ENCODE measurements at places on chromosomes 4 and X. TPM values are rescaled to one million over a fixed set of nuclear protein-coding genes. Genes with fewer than 3 reads are reported as not detected.
A peak's percentile ranks its signal among the peaks of the same experiment; 100 is the strongest.

Gene MGARP
- 0.13 TPM for polyA plus RNA-seq

Gene PRDM8
- polyA plus RNA-seq = 0.09 TPM

Gene MAGED4
- polyA plus RNA-seq = 32.1 TPM

Gene LRAT
- 0.11 TPM for polyA plus RNA-seq

Gene NPNT
- polyA plus RNA-seq = 0.64 TPM

Gene CPZ
- polyA plus RNA-seq = 0.61 TPM

Gene TBX22
- polyA plus RNA-seq = not detected

Gene PGM2
- 14.6 TPM for polyA plus RNA-seq

Gene ADGRG2
- polyA plus RNA-seq = not detected

Gene GABRE
- polyA plus RNA-seq = 63.7 TPM

Gene RS1
- not detected for polyA plus RNA-seq

Gene OTUD6A
- polyA plus RNA-seq = not detected

Gene DGKK
- polyA plus RNA-seq = 6.2 TPM

Gene DCX
- polyA plus RNA-seq = not detected

DNA sequence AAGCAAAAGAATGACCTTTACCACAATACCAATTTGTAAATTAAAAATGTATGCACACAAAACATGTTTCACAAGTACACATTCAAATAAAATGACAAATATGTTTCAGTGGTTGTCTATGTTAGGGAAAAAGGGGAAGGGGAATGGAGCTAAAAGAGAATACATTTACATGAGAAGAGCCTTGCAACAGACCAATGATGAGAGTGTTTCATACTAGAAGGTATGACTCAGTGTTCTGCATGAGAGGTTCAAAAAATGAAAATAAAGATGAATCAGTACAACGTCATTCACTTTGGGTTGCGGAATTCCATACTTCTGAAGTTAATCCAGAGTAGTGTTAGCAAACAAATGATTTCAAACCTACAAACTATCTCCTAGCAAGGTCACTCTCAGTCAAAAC is 51.7 kb downstream of the RPGR start:
- no peaks in the 10 kb centered on the region for H3K36me3 ChIP-seq
- peak; percentile 51 for DNase-seq
- H3K4me3 ChIP-seq = no peak overlapping the region
- H3K27me3 ChIP-seq = no peaks in the 10 kb centered on the region
- no peak overlapping the region for H3K27ac ChIP-seq
- peaks cover 37% of the 10 kb centered on the region for H3K4me1 ChIP-seq

DNA sequence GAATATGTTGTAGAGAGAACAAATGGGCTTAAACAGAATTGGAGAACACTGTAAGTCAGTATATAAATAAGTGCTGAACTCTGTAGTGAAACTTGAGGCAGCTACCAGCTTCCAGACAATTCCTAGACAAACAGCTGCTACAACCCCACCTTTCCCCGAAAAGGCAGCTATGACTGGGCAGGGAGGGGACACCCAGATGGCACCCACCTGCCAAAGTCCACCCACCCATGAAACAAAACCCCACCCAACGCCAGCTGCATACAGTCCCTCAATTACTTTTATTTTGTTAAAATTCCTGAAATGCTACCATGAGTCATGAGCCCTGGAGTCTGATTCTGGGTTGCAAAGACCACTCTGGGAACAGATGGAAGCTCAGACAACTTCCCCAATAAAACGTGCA is 24.4 kb downstream of the RELL1 start:
- H3K4me3 ChIP-seq = no peak overlapping the region
- peaks cover 92% of the 10 kb centered on the region for H3K4me1 ChIP-seq
- no peaks in the 10 kb centered on the region for H3K27me3 ChIP-seq
- H3K36me3 ChIP-seq = peaks cover 3% of the 10 kb centered on the region
- H3K27ac ChIP-seq = peak overlapping the region; percentile 83

GRCh38 chr4:158964114-158964727 is 138.7 kb upstream of the RAPGEF2 start:
- no peaks in the 10 kb centered on the region for H3K27me3 ChIP-seq
- no peaks in the 10 kb centered on the region for H3K4me1 ChIP-seq
- no peaks in the 10 kb centered on the region for H3K36me3 ChIP-seq
- no peak overlapping the region for H3K27ac ChIP-seq
- no peak overlapping the region for H3K4me3 ChIP-seq

DNA sequence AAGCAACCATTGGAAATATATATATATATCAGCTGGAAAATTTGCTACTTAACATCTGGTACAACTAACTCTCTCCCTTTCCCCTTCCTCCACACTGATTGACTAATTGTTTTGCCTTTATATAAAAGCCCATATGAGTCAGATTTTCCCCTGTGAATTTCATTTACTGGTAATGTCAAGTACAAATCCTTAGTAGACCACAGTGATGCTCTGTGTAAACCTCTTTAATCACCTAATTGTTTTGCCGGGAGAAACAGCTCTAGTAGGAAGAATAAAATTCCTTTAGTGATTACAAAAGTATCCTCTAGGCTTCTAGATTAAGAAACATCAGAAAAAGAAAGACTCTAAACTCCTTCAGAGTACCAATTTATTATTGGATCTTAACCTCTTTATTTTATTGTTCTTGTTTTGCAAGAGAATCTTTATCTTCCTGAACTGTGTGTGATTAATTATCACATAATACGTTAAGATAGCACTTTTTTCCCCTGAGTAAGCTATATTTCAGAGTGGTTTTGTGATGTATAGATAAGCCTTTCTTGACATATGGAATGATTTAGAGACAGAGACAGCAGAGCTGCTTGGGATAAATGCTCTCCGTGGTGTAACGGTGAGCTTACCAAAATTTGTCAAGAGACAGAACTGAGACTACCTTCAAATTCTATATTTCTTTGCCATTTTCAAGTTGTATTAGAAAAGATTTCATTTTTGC is 1606.4 kb upstream of the TENM3 start:
- no peak overlapping the region for H3K27ac ChIP-seq
- H3K36me3 ChIP-seq = no peaks in the 10 kb centered on the region
- H3K4me3 ChIP-seq = no peak overlapping the region
- DNase-seq = no peak

- DNase-seq = no peak
- H3K27me3 ChIP-seq = peaks cover 11% of the 10 kb centered on the region
- 0 out of 3 replicates have a peak, but pooled peaks cover 6% of the 10 kb centered on the region for H3K36me3 ChIP-seq
- peaks cover 31% of the 10 kb centered on the region for H3K4me1 ChIP-seq
- H3K27ac ChIP-seq = peak overlapping the region; percentile 66
- H3K4me3 ChIP-seq = peak overlapping the region; percentile 85
Observed at GRCh38 chr4:2261110-2261852, 628 bp downstream of the MXD4 start.

DNA sequence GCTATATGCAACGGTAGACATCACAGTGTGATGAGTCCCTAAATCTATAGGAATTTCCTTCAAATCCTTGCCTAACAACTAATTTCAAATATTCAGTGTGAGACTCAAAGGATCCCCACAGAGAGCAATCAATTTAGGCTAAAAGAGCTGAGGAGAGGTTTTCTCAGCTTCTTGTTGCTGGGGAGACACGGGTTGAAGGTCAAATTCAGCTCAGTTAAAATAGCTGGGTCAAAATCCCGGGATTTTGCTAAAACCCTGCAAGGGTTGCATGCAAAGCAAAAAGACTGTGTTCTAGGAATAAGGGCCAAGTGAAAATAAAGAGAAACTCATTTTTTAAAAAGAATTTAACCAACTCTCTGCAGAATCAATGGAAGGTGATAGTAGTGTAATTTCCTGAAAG is 1073.4 kb downstream of the NLGN4X start:
- no peaks in the 10 kb centered on the region for H3K4me1 ChIP-seq
- H3K27me3 ChIP-seq = no peaks in the 10 kb centered on the region
- no peaks in the 10 kb centered on the region for H3K36me3 ChIP-seq
- no peak for DNase-seq

GRCh38 chrX:95629737-95630136 is 1054.9 kb upstream of the DIAPH2 start:
- no peaks in the 10 kb centered on the region for H3K36me3 ChIP-seq
- no peak overlapping the region for H3K4me3 ChIP-seq

DNA sequence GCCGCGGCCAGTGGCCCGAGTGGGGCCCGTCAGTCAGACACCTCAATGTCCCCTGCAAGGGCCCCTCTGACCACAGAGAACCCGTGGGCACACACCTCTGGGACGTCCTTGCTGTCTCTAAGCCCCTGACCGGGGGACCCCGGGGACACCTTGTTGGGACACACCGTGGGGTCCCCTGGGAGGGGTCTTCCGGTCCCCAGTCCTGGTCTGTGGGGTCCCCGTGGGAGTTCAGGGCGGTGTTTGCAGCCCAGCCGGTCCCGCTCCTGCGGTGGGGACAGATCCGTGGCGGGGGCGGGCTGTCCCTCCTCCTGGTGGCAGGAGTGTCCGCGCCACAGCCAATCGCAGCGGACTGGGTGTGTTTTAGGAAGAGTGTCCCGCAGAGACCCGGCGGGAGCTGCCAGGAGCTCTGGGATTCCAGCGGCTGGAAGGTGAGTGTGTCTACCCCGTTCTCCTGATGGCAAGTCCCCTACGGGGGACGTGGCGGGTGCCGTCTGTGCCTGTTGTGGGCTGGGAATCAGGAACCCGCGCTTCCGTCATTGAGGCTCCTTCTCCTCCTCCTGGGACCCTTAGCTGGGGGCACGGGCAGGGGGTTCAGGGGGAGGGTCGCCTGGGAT is 5.1 kb upstream of the PLCXD1 start:
- H3K27ac ChIP-seq = peak overlapping the region; percentile 88
- no peaks in the 10 kb centered on the region for H3K27me3 ChIP-seq
- H3K4me1 ChIP-seq = peaks cover 24% of the 10 kb centered on the region
- H3K4me3 ChIP-seq = peak overlapping the region; percentile 91
- peak; percentile 73 for DNase-seq
- H3K36me3 ChIP-seq = no peaks in the 10 kb centered on the region

GRCh38 chrX:97471071-97471470 is 587.4 kb downstream of the RPA4 start:
- H3K27ac ChIP-seq = no peak overlapping the region
- H3K27me3 ChIP-seq = no peaks in the 10 kb centered on the region
- no peaks in the 10 kb centered on the region for H3K36me3 ChIP-seq
- H3K4me3 ChIP-seq = no peak overlapping the region
- no peak for DNase-seq

- no peaks in the 10 kb centered on the region for H3K36me3 ChIP-seq
- H3K27me3 ChIP-seq = no peaks in the 10 kb centered on the region
- no peak overlapping the region for H3K27ac ChIP-seq
- H3K4me1 ChIP-seq = no peaks in the 10 kb centered on the region
Observed at GRCh38 chrX:86121916-86122315, 26.3 kb upstream of the DACH2 start.

DNA sequence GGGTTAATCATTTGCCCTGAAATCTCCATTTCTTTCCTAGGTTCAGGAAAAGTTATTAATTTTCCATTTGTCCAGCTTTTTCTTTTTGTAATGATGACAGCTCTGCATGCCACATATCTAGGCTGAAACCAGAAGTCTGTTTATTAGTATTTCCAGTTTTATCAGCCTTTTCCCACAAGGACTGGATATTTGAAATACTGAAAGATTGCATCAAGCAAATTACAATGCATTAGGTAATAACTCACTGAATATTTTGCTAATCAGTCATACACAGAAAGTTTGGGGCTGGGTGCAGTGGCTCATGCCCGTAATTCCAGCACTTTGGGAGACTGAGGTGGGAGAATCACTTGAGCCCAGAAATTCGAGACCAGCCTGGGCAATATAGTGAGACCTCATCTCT is 21.5 kb downstream of the SLC9A7 start:
- no peaks in the 10 kb centered on the region for H3K36me3 ChIP-seq
- DNase-seq = no peak
- no peak overlapping the region for H3K27ac ChIP-seq

GRCh38 chrX:24464498-24464835 is 619 bp upstream of the PDK3 start:
- H3K4me1 ChIP-seq = peaks cover 27% of the 10 kb centered on the region
- H3K36me3 ChIP-seq = no peaks in the 10 kb centered on the region
- H3K27me3 ChIP-seq = no peaks in the 10 kb centered on the region
- DNase-seq = no peak
- H3K4me3 ChIP-seq = peak overlapping the region; percentile 80

DNA sequence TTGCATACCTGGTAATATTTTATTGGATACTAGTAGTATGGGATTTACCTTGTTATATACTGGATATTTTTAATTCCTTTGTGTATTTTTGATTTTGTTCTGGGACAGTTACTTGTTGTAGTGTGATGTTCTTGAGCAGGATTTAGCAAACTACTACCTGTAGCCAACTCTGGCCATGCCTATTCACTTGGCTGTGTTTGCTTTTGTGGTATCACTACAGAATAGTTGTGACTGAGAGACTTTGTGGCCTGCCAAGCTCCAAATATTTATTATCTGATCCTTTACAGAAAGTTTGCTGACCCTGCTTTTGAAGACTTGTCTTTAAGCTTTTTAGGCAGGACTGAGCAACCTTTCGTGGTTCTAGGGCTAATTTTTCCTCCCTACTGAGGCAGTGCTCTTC is 17.8 kb downstream of the ZCCHC4 start:
- no peak overlapping the region for H3K27ac ChIP-seq
- peaks cover 10% of the 10 kb centered on the region for H3K36me3 ChIP-seq
- no peak for DNase-seq

DNA sequence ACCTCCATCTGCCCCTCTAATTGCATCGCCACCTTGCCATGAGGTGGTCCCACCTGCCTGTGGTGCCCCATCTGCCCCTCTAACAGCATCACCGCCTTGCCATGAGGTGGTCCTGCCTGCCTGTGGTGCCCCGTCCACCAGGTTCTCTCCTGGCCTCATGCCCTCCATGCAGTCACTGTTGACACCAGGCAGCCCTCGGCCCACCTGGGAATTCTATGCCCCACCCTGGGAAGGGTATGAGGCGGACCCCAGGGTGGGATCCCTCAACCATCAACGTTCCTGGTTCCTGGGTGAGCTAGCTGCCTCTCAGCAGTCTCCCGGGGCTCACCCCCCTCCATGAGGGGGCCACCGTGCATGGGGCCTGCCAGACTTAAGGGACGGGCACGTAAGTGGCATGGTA is 38.9 kb downstream of the ACOX3 start:
- H3K36me3 ChIP-seq = peaks cover 2% of the 10 kb centered on the region
- H3K27ac ChIP-seq = no peak overlapping the region
- no peaks in the 10 kb centered on the region for H3K27me3 ChIP-seq
- H3K4me1 ChIP-seq = no peaks in the 10 kb centered on the region
- H3K4me3 ChIP-seq = no peak overlapping the region

- DNase-seq = no peak
- no peak overlapping the region for H3K4me3 ChIP-seq
- no peak overlapping the region for H3K27ac ChIP-seq
- H3K36me3 ChIP-seq = peaks cover 1% of the 10 kb centered on the region
Observed at GRCh38 chr4:39975488-39976089, 2.1 kb downstream of the PDS5A start.

GRCh38 chr4:190017357-190018200 is 9.5 kb downstream of the FRG2 start:
- H3K4me1 ChIP-seq = no peaks in the 10 kb centered on the region
- no peak overlapping the region for H3K27ac ChIP-seq
- no peaks in the 10 kb centered on the region for H3K36me3 ChIP-seq
- no peak for DNase-seq
- no peak overlapping the region for H3K4me3 ChIP-seq
- peaks cover 26% of the 10 kb centered on the region for H3K27me3 ChIP-seq

DNA sequence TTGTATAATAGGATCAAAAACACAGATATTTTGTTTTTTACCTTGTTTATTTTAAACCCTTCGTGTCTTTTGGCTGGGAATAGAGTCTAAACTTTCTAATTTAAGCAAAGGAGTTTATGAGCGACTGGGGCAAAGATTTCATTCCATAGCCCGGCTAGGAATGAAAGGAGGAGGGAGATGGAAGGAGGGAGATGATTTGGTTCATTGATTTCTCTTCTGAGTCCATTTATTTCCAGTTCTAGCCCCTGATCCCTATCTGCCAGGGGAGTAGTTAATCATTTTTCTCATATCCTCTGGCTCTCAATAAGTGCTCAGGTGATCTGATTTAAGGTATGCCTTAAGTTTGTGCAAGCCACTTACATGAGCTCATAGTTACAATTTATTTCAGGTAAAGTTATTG is 120.0 kb downstream of the SPRY1 start:
- H3K27ac ChIP-seq = no peak overlapping the region
- no peaks in the 10 kb centered on the region for H3K4me1 ChIP-seq
- H3K4me3 ChIP-seq = no peak overlapping the region
- DNase-seq = no peak
- no peaks in the 10 kb centered on the region for H3K27me3 ChIP-seq
- H3K36me3 ChIP-seq = no peaks in the 10 kb centered on the region
